ENCODE measurements at places on chromosomes 12 and 14.

- no peak for DNase-seq
Observed at GRCh38 chr12:110339184-110339952, 58.3 kb downstream of the ATP2A2 start.

- DNase-seq: no peak
Observed at GRCh38 chr12:23775208-23775607, 174.3 kb downstream of the SOX5 start.

DNA sequence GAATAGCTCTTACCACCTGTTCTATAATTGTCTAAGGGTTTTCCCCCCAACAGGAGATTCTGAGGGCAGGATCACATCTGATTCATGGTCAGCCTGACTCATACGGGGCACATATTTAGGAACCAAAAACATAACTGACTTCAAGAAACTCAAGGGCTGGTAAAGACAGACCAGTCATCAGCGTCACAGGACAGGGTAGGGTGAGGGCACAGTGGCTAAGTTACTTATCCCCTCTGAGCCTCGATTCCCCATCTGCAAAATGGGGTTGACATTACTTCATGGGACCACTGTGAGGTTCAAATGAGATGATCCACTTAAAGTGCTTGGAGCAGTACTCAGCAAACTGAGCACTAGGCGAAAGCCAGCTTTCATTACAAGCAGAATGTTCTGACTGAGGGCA lies 606 bp downstream of the CINP start:
- no peak for DNase-seq

GRCh38 chr14:69531135-69531534 lies 43.5 kb downstream of the CCDC177 start:
- DNase-seq: no peak

- DNase-seq: no peak
Observed at GRCh38 chr14:102510616-102511520, 1.3 kb upstream of the ANKRD9 start.

- DNase-seq: no peak
Observed at GRCh38 chr14:89908712-89909450, 45.6 kb downstream of the EFCAB11 start.

GRCh38 chr14:65170318-65170717 lies 68.0 kb upstream of the MAX start:
- no peak for DNase-seq

- DNase-seq: no peak
Observed at GRCh38 chr14:76096257-76096656, 55.5 kb upstream of the GPATCH2L start.

DNA sequence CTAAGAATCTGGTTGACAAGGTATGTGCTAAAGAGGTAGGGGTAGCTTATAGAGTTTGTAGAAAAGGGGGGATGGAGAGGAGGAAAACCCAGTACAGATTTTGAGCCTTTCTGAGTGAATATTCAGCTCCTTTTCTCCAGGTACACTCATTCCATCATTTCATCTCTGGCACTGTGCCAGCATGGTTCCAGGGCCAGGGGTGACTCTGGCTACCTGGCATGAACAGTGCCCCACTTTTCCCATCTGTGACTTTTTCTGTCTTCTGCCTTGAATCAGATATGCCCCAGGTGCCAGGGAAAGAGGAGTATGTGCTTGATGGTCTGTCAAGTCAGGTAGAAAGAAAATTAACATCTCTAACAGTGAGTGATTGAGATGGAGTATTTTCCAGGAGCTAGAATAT lies 175.7 kb downstream of the CACNA1C start:
- DNase-seq: no peak

DNA sequence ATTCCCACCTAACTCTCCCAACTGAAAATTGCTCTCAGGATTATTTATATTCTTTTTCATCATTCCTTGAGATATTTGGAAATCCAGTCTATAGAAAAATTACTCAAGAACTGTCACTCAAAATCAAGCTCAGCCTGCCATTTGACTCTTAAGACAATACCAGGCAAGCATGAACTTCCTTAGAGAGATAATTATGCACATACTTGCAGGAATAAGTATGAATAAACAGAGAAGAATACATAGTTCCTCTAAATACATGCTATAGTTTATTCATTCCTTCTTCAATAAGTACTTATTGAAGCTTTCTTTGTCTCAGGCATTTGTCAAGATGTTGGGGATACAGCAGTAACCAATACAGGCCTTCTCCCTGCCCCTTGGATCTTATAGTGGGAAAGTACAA lies 154.1 kb downstream of the SRGAP1 start:
- no peak for DNase-seq

GRCh38 chr14:102503641-102504327 lies 5.8 kb downstream of the ANKRD9 start:
- DNase-seq: no peak

DNA sequence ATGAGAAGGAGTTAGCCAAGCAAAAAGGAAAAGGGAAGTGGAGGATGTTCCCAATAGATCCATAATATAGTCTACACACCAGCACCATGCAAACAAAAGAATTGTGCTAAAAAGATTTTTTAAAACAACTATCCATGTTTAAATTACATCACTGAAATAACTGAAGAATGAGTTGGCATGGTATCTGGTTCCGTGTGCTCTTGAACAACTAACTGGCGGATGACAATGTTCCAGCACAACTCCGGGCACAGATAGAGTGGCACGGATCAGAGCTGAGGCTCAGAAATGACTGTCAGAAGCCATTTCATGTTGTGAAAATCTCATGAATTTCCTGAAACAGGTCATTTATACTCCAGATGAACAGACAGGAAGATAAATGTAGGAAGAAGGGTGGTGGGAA lies 153.1 kb downstream of the HMGA2 start:
- DNase-seq: no peak

- no peak for DNase-seq
Observed at GRCh38 chr14:65042731-65043372, 56.2 kb downstream of the FNTB start.

DNA sequence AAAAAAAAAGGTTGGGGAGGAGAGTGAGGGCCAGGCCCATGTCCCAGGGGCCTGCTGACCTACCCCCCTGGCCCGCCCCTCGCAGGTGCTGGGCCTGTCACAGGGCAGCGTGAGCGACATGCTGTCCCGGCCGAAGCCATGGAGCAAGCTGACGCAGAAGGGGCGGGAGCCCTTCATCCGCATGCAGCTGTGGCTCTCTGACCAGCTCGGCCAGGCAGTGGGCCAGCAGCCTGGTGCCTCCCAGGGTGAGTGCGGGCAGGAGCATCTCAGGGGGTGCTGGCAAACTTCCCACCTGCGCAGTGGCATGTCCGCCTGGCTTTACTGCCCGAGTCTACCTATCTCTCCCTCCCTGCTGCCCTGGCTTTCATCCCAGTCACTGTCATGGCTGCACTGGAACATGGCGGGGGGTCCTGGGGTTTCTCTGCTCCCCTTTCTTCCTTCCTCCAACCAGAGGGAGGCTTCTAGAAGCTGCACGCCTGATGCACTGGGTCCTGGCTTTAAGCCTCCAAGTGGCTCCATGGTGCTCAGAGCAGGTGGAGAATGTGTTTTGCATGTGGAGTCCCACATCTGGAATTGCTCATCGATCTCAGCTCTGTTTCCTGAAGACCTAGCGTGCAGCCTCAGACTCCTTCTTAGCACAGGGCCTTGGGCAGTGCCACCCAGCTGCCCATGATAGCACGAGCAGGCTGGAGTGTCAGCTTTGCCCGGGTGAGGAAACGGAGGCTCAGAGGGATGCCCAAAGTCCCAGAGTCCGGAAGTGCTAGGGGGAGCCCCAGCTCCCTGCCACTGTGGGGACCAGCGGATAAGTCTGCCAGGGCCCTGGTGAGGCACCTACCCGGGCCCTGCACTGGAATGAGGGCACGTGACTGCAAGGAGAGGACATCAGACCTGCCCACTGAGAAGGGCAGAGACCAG lies 46.3 kb downstream of the PHETA1 start:
- DNase-seq: no peak

GRCh38 chr12:5554711-5555110 lies 122.8 kb downstream of the NTF3 start:
- DNase-seq: no peak

GRCh38 chr12:107243341-107243740 lies 150.0 kb upstream of the CRY1 start:
- DNase-seq: no peak

DNA sequence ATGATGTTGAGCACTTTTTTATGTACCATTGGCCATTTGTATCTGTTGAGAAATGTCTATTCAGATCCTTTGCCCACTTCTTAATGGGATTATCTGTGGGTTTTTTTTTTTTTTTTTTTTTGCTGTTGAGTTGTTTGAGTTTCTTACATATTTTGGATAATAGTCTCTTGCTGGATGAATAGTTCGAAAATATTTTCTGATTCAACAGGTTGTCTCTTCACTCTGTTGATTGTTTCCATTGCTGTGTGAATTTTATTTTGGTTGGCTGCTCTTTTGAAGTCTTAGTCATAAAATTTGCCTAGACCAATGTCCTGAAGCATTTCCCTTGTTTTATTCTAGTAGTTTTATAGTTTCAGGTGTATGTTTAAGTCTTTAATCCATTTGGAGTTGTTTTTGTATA lies 64.5 kb downstream of the CAND1 start:
- peak; percentile 69 for DNase-seq

DNA sequence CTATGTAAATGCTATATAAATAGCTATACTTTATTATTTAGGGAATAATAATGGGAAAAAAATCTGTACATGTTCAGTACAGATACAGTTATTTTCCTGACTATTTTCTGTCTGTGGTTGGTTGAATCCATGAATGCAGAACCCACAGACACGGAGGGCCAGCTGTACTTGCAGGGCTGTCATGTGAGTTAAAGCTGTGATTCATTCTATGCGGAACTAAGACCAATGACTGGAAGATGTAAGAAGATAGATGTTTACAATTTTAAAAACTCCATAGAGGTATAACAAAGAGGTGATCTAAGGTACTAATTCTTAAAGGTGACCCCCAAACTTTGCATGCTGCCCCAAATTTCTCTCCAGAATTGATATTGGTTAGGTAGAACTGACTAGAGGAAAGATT lies 14.6 kb downstream of the PCNX4 start:
- DNase-seq: peak; percentile 29

GRCh38 chr12:73589220-73589619 lies 948.4 kb upstream of the ATXN7L3B start:
- no peak for DNase-seq

GRCh38 chr12:120783197-120783596 lies 57.6 kb downstream of the ACADS start:
- no peak for DNase-seq

DNA sequence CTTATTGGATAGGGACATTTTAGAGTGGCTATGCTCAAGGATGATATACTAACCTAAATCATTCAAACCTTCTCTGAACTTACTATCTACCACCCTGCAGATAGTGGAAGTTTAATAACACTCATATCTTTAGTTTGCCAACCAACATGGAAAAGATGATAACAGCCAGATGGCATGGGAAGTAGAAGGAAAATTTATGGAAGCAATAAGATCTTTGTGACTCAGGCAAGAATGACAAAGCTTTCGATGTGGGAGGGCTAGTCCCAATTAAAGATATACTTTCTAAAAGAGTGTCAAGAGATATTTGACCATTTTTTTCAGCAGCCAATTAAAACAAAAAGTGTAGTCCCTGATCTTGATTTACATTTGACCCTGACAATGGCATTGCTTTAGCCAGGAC lies 631.7 kb downstream of the RPS29 start:
- no peak for DNase-seq

GRCh38 chr14:75191100-75191499 lies 14.7 kb upstream of the TMED10 start:
- DNase-seq: no peak

DNA sequence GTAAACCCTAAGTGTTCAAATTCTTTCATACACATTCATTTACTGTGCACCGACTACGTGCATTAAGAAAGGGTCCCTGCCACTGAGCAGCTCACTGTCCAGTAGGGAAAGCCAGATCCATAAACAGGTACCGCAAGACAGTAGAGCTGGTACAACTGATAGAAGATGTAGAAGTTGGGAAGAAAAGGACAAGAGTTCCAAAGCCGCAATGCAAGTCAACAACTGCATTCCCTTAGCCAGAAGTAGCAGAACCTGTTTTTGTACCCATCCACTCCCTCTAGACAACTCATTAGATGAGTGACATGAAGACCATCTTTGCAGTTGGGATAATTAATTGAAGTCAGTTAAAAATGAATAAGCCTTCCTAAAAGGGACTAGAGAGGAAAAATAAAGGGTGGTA lies 1.3 kb downstream of the SENP1 start:
- no peak for DNase-seq

DNA sequence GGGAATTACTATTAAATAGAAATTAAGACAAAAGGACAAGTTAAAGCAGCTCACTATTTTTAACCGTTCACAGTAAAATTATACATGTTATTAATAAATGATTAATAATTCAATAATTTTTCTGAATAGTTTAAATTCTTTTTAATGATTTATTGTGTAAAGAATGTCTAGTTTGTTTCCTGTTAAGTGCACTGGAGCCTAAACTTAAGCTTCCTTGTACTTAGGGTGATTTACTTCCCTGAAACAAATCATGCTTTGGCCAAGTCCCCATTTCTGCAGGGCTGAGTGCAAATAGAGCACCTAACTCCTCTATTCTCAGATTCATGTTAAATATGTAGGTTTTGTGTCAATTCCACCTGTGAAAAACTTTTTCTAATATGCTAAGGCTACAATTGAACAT lies 188.9 kb upstream of the PDZRN4 start:
- DNase-seq: peak; percentile 52

GRCh38 chr14:98826618-98827017 lies 445.4 kb downstream of the BCL11B start:
- DNase-seq: no peak

Measured in kidney glomerular epithelial cell (primary cell).